ENCODE measurements at places on chromosomes 3 and 15.
A peak's percentile ranks its signal among the peaks of the same experiment; 100 is the strongest.

DNA sequence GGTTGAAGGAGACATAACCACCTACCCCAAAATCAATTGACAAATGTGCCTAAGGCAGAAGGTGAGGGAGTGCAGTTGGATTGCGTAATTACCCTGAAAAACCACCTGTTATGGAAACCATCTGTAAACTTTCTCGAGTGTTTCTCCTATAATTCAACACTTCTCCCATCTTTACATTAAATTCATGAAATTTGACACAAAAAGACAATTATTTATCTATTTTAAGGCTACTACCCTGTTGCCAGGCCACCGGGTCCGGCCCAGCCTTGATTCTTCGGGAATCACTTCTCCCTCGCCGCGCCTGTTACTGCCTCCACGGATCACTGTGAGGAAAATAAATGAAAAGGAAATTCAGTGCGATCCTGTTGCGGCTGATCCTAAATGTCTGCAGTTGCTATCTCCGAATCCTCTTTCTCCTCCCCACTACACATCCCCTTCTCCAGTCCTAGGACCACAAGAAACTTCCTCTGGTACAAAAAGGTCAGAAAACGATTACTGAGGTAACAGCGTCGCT is 646 bp downstream of the IQCB1 start:
- no peak for DNase-seq

- no peak for DNase-seq
Measured at GRCh38 chr3:9903238-9903624, 583 bp downstream of the IL17RE start.

GRCh38 chr15:66388576-66388975 is 1.9 kb downstream of the MAP2K1 start:
- DNase-seq, result no peak

GRCh38 chr15:42491539-42492225 is 741 bp upstream of the ZNF106 start:
- no peak for DNase-seq

DNA sequence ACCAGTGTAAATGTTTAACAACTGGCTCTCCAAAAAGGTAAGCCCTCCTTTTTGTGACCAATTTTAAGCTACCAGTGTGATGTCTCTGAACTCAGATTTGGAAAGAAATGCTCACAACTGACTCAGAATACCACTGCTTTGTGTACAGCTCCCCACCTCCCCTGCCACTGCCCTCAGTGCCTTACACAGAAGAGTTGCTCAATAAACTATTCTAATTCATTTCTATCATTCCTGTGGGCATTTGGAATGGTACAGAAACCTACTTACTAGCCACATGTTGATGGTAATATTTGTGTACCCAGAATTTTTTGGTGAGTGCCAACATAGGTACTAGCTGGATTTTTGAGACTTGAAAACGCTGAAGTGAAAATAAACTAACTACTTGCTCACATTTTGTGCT is 16.0 kb downstream of the LRRN1 start:
- no peak for DNase-seq

DNA sequence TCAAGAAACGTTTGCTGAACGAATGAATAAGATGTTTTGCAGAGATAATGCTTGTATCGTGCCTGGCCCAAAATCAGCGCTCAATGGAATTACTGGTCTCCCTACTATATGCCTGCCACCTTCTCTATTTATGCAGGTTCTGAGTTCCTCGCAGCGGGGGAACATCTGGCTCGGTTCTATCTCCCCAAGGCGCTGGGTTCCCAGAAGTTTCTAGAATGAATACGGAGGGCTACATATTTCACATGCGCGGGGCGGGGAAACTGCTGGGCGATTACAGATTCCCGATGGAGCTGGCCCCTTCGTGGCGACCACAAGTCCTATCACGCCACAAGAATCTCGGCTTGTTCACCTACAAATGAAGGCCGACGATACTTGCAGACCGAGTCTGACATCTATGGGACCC is 411 bp upstream of the EIF2B5 start:
- DNase-seq, result no peak

GRCh38 chr15:80611543-80612080 is 83.5 kb upstream of the ABHD17C start:
- DNase-seq, result no peak

- DNase-seq, result peak; percentile 21
Measured at GRCh38 chr3:171772427-171773056, 37.7 kb downstream of the PLD1 start.

- no peak for DNase-seq
Measured at GRCh38 chr3:138384531-138384930, 36.2 kb downstream of the MRAS start.

- DNase-seq, result no peak
Measured at GRCh38 chr3:99969136-99969535, 145.2 kb downstream of the FILIP1L start.

DNA sequence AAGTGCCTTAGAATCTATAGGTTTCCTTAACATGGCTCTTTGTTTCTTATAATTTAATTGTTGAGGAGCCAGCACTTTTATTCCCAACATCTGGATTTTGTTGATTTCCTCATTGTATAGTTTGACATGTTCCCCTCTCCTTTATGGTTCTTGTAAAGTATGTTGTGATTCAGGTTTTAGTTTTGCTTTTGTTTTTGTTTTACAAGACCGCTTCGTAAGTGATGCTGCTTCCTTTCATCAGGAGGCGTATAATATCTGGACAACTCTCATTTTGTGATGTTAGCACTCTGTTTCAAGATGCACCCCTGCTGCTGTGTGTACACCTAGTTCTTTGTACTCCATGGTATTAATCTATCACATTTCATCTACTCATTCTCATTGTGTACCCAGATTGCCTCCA is 48.7 kb downstream of the SLC49A4 start:
- no peak for DNase-seq

GRCh38 chr3:133956353-133956752 is 60.7 kb upstream of the RAB6B start:
- no peak for DNase-seq

DNA sequence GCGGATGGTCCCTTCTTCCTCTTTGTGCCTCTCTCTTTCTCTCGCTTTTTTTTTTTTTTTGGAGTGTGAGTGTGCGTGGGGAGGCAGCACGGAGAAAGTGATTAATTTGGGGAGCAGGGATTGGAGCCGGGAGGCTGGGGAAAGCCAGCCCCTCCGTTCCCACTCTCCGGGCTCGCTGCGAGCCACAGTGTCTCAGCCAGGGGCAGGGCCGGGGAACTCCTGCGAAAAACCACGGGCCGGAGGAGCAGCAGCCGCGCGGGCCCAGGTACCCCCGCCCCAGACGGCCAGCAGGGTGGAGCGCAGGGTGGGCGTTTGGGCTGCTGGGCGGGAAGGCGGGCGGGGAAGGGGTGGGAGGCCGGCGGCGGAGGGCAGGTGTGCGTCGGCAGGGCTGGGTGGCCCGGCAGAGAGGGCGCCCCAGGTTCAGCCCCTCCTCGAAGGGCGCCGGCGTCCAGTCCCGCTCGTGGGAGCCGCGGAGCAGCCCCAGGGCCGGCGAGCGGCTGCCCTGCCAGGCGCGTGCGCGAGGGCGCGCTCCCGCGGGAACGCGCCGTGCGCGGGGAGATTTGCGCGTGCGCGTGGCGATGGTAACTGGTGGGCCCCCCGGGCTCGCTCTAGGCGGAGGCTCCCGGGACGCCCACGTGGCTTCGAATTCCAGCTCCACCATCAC is 1.4 kb downstream of the CHL1 start:
- no peak for DNase-seq

- no peak for DNase-seq
Measured at GRCh38 chr15:39781967-39782302, 706 bp downstream of the FSIP1 start.

- DNase-seq, result no peak
Measured at GRCh38 chr3:58508437-58508836, 16.5 kb downstream of the KCTD6 start.

DNA sequence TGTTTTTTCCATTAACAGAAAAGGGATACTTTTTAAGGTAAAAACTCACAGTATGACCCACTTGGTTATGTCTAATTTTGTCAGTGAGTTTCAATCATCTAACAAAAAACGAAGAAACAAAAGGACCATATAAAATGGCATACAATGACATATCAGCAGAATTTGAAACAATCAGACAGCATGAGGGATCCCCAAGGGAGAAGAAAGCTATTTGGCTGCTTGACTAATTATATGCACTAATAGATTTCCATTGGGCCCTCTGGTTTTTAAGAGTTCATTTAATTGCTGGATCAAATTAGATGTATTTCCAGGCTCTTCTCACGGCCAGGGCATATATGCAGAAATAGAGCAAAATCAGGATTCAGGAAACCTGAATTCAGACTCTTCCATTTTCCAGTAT is 376.4 kb upstream of the GBE1 start:
- no peak for DNase-seq

DNA sequence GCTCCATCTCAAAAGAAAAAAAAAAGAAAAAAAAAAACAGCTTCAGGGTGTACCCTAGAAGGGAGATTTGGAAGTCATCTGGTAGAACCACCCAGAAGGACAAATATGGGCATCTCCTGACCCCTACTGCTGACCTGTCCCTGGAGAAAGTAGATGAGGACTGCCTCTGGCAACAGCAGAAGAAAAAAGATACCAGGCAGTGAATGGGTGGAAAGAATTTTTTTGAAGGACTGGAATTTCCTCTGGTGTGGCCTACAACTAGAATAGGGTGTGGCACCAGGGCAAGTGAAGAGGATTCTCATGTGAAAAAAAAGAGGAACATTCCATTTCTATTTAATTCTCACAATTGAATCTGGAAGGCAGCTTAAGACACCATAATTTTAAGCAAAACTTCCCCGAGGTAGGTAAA is 3.1 kb downstream of the ANXA2 start:
- DNase-seq, result no peak

DNA sequence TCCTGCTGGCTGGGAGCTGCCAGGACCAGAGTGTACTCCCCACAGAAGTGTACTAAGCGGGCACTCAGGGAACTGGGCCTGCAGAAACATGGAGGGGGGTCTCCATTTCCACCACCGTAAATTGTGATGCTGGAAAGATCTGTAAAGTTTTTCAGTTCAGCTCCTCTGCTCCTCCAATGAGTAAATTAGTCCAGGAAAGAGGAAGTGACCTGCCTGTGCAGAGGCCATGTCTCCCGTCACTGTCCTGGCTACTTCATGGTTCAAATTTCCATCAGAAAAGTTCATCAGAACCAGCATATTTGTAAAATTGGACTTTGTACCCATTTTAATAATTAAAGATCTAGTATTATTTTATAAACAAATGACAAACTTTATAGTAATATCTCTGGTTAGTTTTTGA is 226.7 kb upstream of the THBS1 start:
- no peak for DNase-seq

- DNase-seq, result no peak
Measured at GRCh38 chr3:51681453-51681852, 10.4 kb downstream of the TEX264 start.

DNA sequence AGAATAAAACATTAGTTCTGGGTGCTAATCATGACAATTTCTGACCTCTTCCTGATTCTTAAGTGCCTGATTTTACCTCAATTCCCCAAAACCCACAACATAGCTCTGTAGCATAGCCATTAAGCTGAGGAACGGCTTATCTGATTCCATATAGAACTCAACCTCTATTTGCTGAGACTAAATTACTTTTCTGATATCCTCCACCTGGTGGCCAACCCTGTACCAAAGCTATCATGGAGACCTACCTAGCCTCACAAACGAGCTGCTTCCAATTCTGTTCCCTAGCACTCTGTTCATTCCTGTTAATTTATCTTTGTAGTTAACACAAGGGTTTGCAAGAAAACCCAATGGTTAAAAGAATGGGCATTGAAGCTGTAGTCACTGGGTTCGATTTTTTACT is 245.2 kb downstream of the PLOD2 start:
- no peak for DNase-seq

GRCh38 chr3:24151594-24151993 is 206.5 kb downstream of the NR1D2 start:
- DNase-seq, result no peak

GRCh38 chr15:67777773-67778172 is 47.5 kb upstream of the SKOR1 start:
- no peak for DNase-seq

DNA sequence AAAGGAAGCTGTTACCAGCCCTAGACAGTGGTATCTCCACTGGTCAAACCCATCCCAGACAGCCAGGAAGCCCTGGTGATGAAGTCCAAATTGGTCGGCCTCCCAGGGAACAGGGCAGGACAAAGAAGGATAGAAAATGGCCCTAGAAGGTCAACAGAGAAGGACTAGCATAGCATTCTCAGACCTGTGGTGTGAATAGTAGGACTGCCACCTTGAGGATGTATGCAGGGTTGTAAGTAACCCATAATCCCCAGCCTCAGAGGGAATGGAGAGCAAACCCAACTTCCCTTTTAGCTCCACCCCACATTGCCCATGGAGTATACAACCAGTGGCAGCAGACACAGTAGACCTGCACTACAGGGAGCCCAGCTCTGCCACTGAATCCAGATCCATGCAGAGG is 68.6 kb upstream of the EIF1B start:
- no peak for DNase-seq

DNA sequence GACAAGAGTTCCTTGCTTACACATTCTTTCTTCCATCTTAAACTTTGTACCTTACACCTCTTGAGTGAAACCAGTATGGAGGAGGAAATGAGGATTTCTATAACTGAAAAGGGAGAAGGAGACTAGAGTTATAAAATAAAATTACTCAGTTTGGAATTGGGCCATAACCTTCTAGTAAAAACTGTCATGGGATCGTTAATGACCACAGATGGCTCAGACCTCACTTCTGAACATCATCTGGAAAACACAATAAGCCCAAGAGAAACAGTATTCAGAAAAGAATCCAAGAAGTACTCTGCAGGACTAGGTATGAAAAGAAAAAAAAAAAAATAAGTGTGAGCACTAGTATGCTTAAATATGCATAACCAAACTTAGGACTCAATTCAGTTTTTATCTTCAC is 12.1 kb downstream of the GAP43 start:
- DNase-seq, result no peak

DNA sequence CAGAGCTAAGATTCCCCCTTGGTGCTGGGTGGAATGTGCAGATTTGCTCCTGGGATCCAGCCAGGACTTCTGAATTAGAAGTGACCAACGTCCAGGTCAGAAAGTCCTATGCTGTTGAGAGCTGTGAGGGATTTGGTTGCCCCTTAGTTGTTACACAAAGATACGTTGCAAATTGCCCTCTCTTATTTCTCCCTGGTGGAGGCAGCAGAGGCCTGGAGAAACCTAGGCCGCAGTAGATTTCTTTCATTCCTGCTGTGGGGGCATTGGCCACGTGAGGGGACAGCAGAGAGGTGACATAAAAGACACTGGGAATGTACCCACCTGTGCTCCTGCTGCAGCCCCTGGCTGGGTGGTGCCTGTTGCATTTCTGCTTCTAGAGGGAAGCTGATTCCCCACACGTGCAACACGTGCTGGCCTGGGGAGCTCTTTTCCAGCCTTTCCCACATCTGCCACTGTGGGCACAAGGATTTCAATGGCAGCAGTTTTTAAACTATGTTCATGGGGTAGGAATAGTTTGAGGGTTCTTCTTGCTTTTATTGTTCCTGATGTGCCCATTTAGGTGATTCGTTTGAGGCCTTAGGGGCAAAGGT is 65.7 kb downstream of the SYNM start:
- no peak for DNase-seq

- no peak for DNase-seq
Measured at GRCh38 chr15:96500508-96500907, 170.0 kb downstream of the NR2F2 start.

- no peak for DNase-seq
Measured at GRCh38 chr3:50364573-50365079, 5.3 kb upstream of the TMEM115 start.

- DNase-seq, result no peak
Measured at GRCh38 chr15:33742306-33742705, 226.0 kb upstream of the CHRM5 start.

- no peak for DNase-seq
Measured at GRCh38 chr15:66864871-66865281, 162.8 kb downstream of the SMAD6 start.

GRCh38 chr3:19348500-19348899 is 200.2 kb downstream of the KCNH8 start:
- DNase-seq, result no peak

Data from effector CD8-positive, alpha-beta T cell (primary cell).